ENCODE measurements at places on chromosomes 3 and 15.
A peak's percentile ranks its signal among the peaks of the same experiment; 100 is the strongest.

DNA sequence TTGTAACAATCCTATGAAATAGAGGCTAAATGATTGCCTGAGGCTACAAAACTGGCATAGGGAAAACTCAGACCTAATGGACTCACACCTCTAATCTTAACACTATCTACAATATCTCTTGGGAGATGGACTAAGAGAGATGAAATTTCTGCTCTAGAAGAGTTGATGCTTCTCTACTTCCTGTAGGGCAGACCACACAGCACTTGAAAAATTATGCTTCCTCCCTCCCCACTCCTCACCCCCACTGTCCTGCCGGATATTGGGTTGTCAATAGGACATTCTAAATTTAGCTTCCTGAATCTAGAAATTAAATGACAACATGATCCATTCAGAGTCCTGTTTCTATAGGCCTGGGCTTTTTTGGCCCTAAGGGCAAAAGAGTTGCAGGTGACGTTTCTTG is 295.6 kb downstream of the GAP43 start:
- DNase-seq, result no peak

GRCh38 chr3:136277115-136277514 is 27.0 kb downstream of the PCCB start:
- no peak for DNase-seq

GRCh38 chr3:161230621-161231171 is 9.6 kb downstream of the NMD3 start:
- DNase-seq, result no peak

DNA sequence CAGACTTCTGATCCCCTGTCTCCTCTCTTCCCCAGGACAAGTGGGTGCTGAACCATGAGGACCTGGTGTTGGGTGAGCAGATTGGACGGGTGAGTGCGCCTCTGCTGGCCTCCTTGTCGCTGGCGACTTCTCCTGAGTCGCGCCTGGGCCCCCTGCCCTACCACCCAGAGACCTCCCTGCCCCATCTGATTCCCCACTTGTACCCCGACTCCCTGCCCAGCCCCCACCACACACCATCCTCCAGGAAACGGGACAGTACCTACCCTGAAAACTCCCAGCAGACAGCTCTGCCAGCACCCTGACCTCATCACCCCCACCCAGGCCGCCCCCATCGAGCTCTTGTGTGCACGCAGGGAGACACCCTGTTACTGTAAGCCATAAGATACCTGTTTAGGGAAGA is 7.7 kb downstream of the FES start:
- no peak for DNase-seq

DNA sequence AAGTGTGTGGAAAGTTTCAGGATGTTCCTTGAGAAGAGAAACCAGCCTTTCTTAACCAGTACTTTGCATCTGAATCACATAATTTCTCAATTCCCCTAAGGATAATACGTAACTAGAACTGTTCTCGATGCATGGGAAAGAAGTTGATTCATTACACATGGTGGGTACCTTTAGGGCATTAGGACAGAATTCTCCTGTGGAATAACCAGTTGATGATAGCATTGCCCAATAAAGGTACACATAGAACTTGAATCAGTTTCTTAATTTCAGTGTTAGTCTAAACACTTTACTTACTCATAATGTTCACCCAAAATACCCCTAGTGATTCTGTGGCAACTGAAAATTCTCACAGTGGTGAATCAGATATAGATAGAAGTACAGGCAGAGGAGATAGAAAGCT is 1030.9 kb downstream of the ROBO1 start:
- DNase-seq, result no peak

- no peak for DNase-seq
Observed at GRCh38 chr3:177461765-177462164, 264.5 kb upstream of the TBL1XR1 start.

DNA sequence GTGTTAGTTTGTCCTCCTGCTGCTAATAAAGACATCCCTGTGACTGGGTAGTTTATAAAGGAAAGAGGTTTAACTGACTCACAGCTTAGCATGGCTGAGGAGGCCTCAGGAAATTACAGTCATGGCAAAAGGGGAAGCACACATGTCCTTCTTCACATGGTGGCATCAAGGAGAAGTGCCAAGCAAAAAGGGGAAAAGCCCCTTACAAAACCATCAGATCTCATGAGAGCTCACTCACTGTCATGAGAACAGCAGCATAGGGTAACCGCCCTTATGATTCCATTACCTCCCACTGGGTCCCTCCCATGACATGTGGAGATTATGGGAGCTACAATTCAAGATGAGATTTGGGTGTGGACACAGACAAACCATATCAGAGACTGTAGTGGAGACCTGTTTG is 27.0 kb downstream of the TM2D3 start:
- no peak for DNase-seq

DNA sequence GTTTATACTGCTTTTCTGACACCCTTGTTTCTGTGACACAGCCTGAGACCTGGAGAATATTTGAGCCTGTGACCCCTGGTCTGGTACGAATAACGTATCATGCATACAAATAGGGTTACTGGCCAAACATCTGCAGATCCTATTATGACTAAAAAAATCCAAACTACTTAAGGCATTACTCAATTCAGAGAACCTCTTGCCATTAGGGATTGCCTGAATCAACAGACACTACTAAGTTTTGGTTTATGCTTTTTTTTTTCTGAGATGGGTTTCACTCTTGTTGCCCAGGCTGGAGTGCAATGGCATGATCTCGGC is 35.4 kb downstream of the OSBPL10 start:
- DNase-seq, result no peak

DNA sequence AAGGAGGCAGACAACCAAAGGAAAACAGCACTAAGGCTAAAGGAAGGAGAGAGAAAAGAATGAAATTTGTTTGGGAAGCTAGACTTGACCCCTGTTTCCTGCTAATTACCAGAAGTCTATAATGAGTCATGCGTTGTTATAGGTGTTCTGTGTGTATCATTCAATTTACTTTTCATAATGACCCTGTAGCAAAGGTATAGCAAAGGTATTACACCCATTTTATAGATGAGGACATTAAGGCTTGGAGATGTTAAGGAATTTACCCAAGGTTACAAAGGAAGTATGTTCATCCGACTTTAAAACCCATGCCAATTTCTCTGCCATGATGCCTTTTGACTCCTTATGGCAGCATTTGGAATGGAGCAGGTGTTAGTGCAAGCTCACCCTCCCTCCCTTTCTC is 54.9 kb downstream of the RAP2B start:
- DNase-seq, result no peak

- no peak for DNase-seq
Observed at GRCh38 chr3:107092121-107092520, 285.1 kb upstream of the CCDC54 start.

DNA sequence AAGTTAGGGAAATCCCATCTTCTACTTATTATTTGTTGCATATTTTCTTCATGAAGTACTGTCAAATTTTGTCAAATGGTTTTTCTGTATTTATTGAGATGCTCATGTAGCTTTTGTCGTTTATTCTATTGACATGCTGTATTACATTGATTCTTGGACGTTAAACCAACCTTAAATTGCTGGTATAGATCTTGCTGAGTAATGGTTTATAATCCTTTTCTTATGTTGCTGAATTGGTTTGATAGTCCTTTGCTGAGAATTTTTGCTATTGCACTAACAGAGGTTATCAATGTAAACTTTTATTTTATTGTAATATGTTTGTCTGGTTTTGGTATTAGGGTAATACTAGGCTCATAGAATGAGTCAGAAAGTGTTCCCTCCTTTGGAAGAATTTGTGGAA is 54.3 kb upstream of the COL6A5 start:
- no peak for DNase-seq

GRCh38 chr15:82900511-82901060 is 51.9 kb downstream of the HOMER2 start:
- DNase-seq, result no peak

GRCh38 chr3:169594402-169594801 is 69.1 kb downstream of the MECOM start:
- no peak for DNase-seq

DNA sequence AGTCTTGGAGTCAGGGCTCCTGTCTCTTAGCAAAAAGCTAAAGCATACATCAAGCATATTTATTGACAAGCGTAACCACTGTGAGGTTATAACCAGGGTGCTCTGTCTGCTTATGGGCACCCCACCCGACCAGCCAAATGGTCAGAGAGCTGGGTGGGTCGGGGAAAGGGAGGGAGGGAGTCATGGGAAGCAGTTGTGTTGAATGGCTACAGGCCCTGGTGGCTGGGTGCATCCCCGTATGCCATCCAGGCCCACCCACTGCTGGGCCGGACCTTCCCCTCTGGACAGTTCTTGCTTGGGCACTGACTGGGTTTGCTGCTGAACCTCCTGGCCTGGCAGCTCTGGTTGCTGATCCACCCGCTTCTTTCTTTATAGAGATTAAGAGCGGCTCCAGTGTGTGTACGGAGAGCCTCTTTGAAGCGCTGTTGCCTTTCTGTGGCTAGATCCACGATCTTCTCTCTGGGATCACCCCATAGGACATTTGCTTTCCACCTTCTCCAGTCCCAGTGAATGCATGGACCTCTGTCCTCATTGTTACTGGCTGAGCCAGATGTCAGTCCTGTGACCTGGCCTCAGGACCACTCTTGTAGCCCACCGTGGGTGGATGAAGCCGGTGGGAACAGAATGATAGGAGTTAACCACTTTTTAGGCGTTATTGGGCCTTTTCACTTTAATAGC is 59.6 kb downstream of the SMAD3 start:
- DNase-seq, result no peak

DNA sequence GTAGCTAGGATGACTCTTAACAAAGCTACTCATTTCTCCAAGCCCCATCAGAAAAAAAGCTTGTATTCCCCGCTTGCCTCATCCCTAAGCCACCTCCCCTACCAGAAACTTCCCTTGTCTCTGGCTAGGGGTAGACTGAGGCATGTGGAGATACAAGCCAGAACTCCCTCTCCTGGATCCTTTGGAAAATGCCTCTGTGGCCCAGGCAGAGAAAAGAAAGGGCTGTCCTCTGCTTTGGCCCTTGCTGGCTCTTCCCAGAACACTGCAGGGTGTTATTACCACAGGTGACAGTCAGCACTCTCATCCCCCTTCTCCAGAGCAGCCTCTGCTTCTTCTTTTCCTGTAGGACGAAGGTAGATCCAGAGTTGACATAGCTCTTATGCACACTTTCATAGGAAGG is 15.2 kb downstream of the RMDN3 start:
- DNase-seq, result no peak

GRCh38 chr3:40714771-40715345 is 190.1 kb downstream of the ZNF621 start:
- DNase-seq, result no peak

GRCh38 chr3:44924457-44925084 is 50.2 kb downstream of the TGM4 start:
- no peak for DNase-seq

- DNase-seq, result no peak
Observed at GRCh38 chr3:7241584-7242302, 380.8 kb downstream of the GRM7 start.

DNA sequence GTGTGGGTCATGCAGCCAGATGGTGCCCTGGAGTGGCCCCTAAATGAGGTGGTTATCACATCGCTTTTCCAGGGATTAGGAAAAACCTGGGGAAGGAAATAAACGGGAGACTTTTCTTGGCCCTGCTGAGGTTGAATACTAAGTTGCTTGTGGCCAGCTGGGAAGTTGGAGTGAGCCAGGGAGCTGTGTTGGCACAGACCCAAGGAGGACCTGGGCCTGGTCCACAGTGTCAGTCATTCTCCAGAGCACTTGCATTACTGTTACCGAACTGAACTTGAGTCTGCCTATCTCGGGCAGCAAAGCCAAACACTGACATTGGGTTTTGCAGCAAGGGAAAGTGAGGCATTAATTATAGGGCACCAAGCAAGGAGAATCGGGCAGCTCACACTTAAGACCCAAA is 339.0 kb downstream of the GABRB3 start:
- DNase-seq, result no peak

DNA sequence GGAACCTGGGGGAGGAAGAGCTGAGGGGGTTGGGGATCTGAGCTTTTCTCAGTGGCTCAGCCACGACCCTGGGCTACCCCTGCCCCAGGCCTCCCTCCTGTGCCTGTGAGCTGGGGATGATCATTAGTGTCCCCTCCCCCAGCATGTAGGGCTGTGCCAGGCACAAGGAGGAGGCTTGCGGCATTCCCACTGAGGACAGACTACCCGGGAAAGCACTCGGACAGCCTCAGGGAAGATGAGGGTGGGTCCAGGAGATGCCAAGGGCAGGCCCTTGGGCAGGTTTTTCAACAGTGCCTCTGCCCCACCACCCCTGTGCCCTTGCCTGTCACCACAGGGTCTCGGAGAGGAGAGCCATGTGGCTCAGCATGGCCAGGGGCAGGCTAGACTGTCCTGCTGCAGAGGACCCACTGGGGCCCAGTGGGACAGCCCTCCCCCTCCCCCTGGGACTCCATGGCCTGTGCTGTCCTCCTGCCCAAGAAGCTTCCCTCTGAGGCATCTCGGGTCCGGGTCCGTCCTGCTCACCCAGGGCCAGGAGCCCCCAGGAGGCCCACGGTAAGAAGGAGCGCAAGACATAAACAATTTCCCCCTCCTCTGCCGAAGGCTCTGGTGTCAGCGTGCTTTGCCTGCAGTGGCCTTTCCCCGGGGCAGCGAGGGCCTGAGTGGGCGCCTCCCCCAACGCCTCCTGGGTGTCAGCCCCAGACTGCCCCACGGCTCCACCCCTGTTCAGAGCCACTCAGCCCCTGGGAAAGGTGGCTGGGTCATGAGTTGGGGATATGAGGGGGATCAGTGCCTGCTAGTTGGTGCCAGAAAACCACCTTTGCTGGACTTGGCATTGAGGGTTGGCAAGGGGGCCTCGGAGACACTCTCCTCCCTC is 192.5 kb downstream of the GOLGA6L6 start:
- peak; percentile 33 for DNase-seq

- no peak for DNase-seq
Observed at GRCh38 chr3:130932979-130933378, 39.1 kb downstream of the ATP2C1 start.

GRCh38 chr3:89983449-89983848 is 876.0 kb downstream of the EPHA3 start:
- no peak for DNase-seq

DNA sequence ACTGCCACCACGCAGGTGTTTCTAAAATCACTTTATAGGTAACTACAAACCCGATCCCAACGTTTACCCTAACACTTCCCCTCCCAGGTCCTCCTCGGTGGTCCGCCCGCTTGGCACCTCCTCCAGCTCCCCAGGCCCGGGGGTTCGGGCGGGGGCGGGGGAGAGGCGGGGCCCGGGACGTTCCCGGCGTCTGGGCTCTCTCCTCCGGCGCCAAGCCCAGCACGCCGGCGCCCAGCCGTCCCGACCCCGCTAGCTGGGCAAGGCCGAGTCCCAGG is 562 bp downstream of the CGGBP1 start:
- no peak for DNase-seq
